ENCODE measurements at places on chromosomes 1 and 21.

DNA sequence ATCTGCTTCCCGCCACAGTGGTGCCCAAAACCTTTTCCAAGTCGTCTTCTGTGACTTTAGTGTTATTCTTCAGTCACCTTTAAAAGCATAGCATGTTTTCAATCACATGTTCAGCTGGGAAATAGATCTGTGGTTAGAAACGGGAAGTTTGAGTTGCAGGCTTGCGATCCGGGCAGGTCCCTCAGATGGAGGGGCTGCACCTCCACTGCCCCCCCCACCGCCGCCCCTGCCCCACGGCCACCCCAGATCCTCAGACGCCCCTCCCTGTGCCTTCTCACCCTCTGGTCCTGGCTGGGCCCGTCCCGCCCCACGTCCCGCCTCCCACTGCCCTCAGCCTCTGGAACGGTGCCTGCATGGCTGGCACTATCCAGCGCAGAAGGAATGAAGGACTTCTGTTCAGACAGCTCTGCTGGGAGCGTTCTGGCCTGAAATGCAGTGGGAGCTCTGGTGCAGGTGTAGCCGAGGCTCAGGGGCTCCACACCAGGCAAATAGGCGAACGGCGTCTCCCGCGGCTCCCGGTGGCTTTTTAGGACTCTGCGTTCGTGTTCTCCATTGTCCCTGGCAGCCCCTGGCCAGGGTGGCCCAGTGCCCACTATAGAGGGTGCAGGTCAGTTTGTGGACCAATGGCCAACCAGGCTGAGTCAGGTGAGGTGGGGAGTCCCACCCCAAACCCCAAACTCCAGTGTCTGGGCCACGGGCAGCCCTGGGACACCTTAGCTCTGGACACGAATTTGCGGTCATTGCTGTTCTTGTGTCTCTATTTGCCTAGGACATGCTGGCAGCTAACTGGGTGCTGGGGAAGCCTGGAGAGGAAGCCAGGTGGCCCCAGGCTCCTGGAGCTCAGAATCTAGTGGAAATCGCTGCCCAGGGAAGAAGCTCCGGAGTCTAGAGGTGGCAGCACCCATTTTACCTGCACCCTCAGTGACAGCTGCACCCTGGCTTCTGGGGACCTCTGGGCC lies 67.1 kb downstream of the FAAP20 start:
- H3K4me1 ChIP-seq = peaks cover 24% of the 10 kb centered on the region
- H3K27ac ChIP-seq = peak overlapping the region; percentile 71
- H3K27me3 ChIP-seq = no peaks in the 10 kb centered on the region
- H3K36me3 ChIP-seq = no peaks in the 10 kb centered on the region
- peak; percentile 85 for DNase-seq
- no peak overlapping the region for H3K4me3 ChIP-seq

- no peak overlapping the region for H3K4me3 ChIP-seq
- no peak overlapping the region for H3K27ac ChIP-seq
Measured at GRCh38 chr1:90919900-90920299, 101.9 kb downstream of the ZNF644 start.

GRCh38 chr1:230328342-230329015 lies 97.7 kb downstream of the PGBD5 start:
- H3K27me3 ChIP-seq = no peaks in the 10 kb centered on the region
- no peaks in the 10 kb centered on the region for H3K4me1 ChIP-seq
- H3K27ac ChIP-seq = no peak overlapping the region
- DNase-seq = no peak
- no peaks in the 10 kb centered on the region for H3K36me3 ChIP-seq
- no peak overlapping the region for H3K4me3 ChIP-seq

- no peak overlapping the region for H3K27ac ChIP-seq
- no peak for DNase-seq
- no peaks in the 10 kb centered on the region for H3K36me3 ChIP-seq
- H3K4me3 ChIP-seq = no peak overlapping the region
- no peaks in the 10 kb centered on the region for H3K27me3 ChIP-seq
Measured at GRCh38 chr21:37415939-37416338, 49.4 kb downstream of the DYRK1A start.

DNA sequence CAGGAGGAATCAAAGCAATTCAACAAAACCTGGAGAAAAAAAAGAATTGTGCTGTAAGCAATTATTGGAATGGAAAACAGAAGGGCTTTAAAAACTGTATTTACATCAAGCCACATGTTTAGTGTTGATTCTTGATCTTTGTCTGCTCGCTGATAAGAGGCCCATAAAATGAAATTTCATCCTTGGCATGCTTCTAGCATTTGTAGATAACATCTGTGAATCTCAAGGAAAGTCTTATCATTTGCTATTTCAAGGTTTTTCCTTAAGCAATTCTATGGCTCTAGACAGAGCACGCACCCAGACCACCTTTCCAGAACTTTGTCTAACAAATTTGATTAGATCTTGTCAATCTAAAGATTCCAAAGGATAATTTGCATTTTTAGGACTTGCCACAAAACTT lies 181.0 kb upstream of the FGGY start:
- no peak overlapping the region for H3K27ac ChIP-seq
- H3K4me3 ChIP-seq = no peak overlapping the region
- DNase-seq = no peak

- no peak overlapping the region for H3K4me3 ChIP-seq
- H3K27me3 ChIP-seq = no peaks in the 10 kb centered on the region
- no peaks in the 10 kb centered on the region for H3K36me3 ChIP-seq
- DNase-seq = peak; percentile 68
Measured at GRCh38 chr1:211829343-211830054, 1.1 kb downstream of the LPGAT1 start.

DNA sequence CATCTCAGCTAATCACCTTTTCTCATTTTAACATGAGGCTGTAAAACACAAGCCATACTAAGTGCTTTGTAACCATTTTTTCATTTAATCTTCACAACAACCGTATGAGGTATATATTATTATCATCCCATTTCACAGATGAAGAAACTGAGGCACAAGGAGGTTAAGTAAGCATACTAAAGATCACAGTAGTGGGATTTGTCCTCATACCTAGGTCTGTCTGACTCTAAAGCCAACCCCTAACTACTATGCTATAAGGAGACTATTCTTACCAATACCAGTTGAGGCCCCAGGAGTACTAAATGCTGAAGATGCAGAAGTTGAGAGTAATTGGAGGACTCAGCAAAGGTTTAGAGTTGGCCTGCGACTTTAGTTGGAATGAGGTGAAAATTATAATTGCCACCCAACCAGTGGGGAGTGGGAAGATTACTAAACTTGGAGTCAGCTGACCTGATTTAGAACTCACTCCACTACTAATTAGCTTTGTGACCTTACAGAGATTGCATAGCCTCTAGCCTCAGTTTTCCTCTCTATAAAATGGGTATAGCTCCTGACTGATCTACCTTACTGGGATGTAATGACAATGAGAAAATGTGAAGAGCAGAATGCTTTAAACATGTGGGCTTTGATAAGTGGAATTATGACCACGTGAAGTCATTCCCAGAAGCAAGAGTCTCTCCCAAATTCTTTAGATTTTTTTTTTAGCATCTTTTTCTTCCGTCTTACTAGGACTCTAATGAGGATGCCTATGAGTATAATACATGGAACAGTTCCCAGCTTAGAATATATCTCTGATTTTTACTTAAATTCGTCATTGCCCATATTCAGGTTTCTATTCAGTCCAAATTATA lies 85.8 kb upstream of the IPO9 start:
- no peak for DNase-seq
- H3K27ac ChIP-seq = no peak overlapping the region
- H3K4me1 ChIP-seq = peaks cover 41% of the 10 kb centered on the region
- no peaks in the 10 kb centered on the region for H3K27me3 ChIP-seq
- no peak overlapping the region for H3K4me3 ChIP-seq

DNA sequence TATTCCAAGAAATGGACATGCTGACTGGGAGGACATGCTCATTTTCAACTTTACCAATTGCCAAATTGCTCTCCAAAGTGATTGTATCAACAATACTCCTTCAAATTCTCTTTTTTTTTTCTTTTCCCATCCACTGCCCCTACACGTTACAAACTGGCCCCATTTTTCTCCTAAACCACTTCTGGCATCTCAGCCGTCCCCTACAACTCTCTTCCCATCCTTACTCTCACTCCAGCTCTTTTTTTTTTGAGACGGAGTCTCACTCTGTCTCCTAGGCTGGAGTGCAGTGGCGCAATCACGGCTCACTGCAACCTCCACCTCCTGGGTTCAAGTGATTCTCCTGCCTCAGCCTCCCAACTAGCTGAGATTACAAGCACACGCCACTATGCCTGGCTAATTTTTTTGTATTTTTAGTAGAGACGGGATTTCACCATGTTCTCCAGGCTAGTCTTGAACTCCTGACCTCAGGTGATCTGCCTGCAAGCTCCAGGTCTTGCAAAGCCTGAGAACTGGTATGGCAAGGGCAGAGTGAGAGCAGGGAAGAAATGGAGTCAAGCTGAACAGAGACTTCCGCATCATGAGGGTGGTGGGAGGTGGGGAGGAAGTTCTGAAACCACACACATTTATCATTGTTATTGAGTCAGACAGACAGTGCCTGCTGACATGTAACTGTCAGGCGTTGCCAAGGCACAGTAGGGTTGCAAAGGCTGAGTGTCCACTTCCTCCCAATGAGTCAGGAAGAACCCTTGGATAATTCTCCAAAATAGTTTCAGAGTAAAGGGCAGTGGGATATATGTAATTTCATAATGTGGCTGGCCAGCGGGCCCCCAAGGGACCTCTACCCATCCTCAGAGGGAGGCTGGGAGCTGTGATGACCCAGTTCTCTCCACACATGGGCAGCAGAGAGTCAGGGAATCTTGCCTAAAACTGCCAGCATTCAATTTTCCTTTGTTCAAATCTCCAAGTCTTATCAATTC lies 17.4 kb downstream of the CELA3A start:
- H3K27me3 ChIP-seq = no peaks in the 10 kb centered on the region
- H3K36me3 ChIP-seq = no peaks in the 10 kb centered on the region
- no peak overlapping the region for H3K4me3 ChIP-seq
- no peak overlapping the region for H3K27ac ChIP-seq
- DNase-seq = no peak

GRCh38 chr21:39282911-39283310 lies 30.5 kb downstream of the BRWD1 start:
- no peaks in the 10 kb centered on the region for H3K4me1 ChIP-seq
- H3K4me3 ChIP-seq = no peak overlapping the region
- no peak for DNase-seq
- peaks cover 6% of the 10 kb centered on the region for H3K36me3 ChIP-seq
- no peak overlapping the region for H3K27ac ChIP-seq

- no peak for DNase-seq
- no peaks in the 10 kb centered on the region for H3K36me3 ChIP-seq
- H3K4me1 ChIP-seq = no peaks in the 10 kb centered on the region
- H3K27ac ChIP-seq = no peak overlapping the region
Measured at GRCh38 chr1:84245563-84245962, 55.9 kb upstream of the SAMD13 start.

GRCh38 chr1:221775206-221775605 lies 33.3 kb upstream of the DUSP10 start:
- no peak overlapping the region for H3K27ac ChIP-seq
- no peak overlapping the region for H3K4me3 ChIP-seq
- H3K36me3 ChIP-seq = no peaks in the 10 kb centered on the region
- H3K4me1 ChIP-seq = no peaks in the 10 kb centered on the region
- DNase-seq = no peak

DNA sequence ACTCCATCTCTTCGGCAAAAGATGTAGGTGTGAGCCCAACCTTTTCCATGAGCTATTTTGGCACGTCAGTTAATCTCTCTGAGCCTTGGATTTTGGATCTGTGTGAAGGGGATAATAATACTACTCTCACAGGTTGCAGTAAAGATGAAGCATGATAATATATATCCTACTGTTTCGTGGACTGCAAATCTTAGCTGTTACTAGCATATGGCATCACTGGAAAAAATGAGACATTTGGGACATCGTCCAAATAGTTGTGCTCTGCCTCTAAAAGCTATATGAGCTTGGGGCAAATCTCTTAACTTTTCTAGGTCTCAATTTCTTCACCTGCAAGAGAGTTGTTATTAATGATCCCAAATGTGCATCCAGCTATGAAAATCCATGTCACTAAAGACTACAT lies 147.4 kb upstream of the ZRANB2 start:
- H3K27ac ChIP-seq = no peak overlapping the region
- no peaks in the 10 kb centered on the region for H3K27me3 ChIP-seq
- H3K4me1 ChIP-seq = no peaks in the 10 kb centered on the region
- DNase-seq = no peak

- H3K36me3 ChIP-seq = no peaks in the 10 kb centered on the region
- peaks cover 6% of the 10 kb centered on the region for H3K4me1 ChIP-seq
- H3K27ac ChIP-seq = no peak overlapping the region
- H3K4me3 ChIP-seq = peak overlapping the region; percentile 34
Measured at GRCh38 chr1:243482141-243483022, 226.5 kb downstream of the SDCCAG8 start.

GRCh38 chr1:219534991-219535390 lies 77.9 kb downstream of the ZC3H11B start:
- no peaks in the 10 kb centered on the region for H3K36me3 ChIP-seq
- H3K4me3 ChIP-seq = no peak overlapping the region
- no peak overlapping the region for H3K27ac ChIP-seq
- H3K4me1 ChIP-seq = no peaks in the 10 kb centered on the region

DNA sequence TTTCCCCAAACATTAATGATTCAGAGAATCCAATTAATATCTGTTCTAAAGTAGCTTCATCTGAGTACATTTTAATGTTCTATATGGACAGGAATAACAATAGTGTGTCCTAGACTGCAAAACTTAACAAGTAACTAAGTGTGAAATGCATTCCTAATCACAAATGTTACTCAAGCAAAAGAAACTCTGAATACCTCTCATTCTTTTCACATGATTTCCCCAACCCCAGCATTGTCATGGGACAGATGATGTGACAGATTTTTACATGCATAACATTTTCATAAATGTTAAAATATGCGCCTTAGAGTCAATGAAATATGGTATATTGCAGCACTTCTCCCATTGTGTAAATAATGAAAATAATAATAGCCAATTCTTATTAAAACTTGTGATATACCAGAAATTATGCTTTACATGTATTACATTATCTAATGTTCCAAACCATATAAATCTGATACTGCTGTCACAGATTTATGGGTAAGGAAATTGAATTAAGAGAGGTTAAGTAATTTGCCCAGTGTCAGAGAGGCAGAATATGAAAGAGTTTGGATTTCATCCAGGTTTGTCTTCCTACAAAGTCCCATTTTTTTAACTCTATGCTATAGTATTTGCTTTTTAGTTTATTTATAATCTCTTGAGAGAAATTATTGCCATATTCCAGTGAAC lies 269.4 kb downstream of the LRRC7 start:
- H3K27me3 ChIP-seq = no peaks in the 10 kb centered on the region
- H3K36me3 ChIP-seq = no peaks in the 10 kb centered on the region

- H3K27me3 ChIP-seq = no peaks in the 10 kb centered on the region
- peaks cover 4% of the 10 kb centered on the region for H3K4me1 ChIP-seq
- H3K36me3 ChIP-seq = peaks cover 6% of the 10 kb centered on the region
- H3K4me3 ChIP-seq = no peak overlapping the region
Measured at GRCh38 chr1:244709476-244710368, 56.8 kb downstream of the DESI2 start.

GRCh38 chr21:25307489-25307888 lies 299.8 kb downstream of the MRPL39 start:
- no peaks in the 10 kb centered on the region for H3K4me1 ChIP-seq
- H3K27me3 ChIP-seq = no peaks in the 10 kb centered on the region
- DNase-seq = no peak
- H3K27ac ChIP-seq = no peak overlapping the region
- no peak overlapping the region for H3K4me3 ChIP-seq

GRCh38 chr1:17293681-17294425 lies 14.1 kb upstream of the PADI4 start:
- no peak overlapping the region for H3K27ac ChIP-seq
- no peaks in the 10 kb centered on the region for H3K36me3 ChIP-seq
- no peak overlapping the region for H3K4me3 ChIP-seq
- H3K27me3 ChIP-seq = no peaks in the 10 kb centered on the region
- no peaks in the 10 kb centered on the region for H3K4me1 ChIP-seq

- no peak overlapping the region for H3K27ac ChIP-seq
- DNase-seq = peak; percentile 70
- H3K36me3 ChIP-seq = no peaks in the 10 kb centered on the region
- H3K4me1 ChIP-seq = peaks cover 7% of the 10 kb centered on the region
- H3K4me3 ChIP-seq = no peak overlapping the region
Measured at GRCh38 chr1:154847891-154848290, 22.2 kb downstream of the KCNN3 start.
